Stimulated activated naive B cell treated with anti-CD40 and anti-IgM and Interleukin-4, amounts not matched to agents 10 μg/mL and 1 μg/mL and 100 μg/mL, for 72 hours (primary cell): ENCODE measurements at places on chromosomes 7 and 10.

DNA sequence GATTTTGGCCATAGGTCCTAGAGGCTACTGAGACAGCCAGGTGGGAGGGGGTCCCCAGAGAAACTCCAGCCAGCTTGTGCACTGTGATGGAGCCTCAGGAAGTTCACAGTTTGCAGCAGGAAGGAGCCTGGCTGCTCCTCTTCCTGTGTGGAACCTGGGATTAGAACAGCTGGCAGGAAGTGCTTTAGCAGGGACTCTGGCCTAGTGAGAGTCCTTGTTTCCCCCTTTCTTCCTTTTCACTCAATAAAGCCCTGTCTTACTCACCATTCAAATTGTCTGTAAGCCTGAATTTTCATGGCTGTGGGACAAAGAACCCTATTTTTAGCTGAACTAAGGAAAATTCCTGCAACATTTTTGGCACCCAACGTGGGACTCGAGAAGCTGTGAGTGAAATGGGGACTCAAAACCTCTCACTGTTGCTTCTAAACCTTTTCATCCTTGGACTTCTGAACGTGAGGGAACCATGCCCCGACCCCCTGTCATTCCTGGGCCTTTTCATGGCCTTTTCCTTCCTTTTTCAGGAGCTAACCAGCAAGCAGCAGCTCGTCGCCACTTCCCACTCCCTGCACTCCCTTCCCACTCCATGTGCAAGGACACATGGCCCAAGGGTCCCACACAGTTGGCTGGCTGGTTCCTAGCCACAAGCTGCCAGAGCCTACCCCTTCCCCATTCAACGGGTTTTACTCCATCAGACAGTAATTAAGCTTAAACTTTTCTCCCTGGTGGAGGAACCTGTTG, 32.8 kb upstream of the SORCS3 start:
- H3K27ac ChIP-seq, result no peak overlapping the region
- peaks cover 15% of the 10 kb centered on the region for H3K27me3 ChIP-seq
- no peak overlapping the region for H3K4me3 ChIP-seq
- no peaks in the 10 kb centered on the region for H3K4me1 ChIP-seq

- H3K27ac ChIP-seq, result no peak overlapping the region
- H3K36me3 ChIP-seq, result no peaks in the 10 kb centered on the region
- peaks cover 10% of the 10 kb centered on the region for H3K4me1 ChIP-seq
- peak; percentile 13 for DNase-seq
Observed at GRCh38 chr10:71531485-71532446, 135.0 kb downstream of the CDH23 start.

GRCh38 chr10:88493691-88494483, 89.2 kb downstream of the RNLS start:
- no peak for DNase-seq
- no peak overlapping the region for H3K4me3 ChIP-seq
- H3K36me3 ChIP-seq, result no peaks in the 10 kb centered on the region
- H3K4me1 ChIP-seq, result peaks cover 36% of the 10 kb centered on the region
- no peaks in the 10 kb centered on the region for H3K27me3 ChIP-seq

DNA sequence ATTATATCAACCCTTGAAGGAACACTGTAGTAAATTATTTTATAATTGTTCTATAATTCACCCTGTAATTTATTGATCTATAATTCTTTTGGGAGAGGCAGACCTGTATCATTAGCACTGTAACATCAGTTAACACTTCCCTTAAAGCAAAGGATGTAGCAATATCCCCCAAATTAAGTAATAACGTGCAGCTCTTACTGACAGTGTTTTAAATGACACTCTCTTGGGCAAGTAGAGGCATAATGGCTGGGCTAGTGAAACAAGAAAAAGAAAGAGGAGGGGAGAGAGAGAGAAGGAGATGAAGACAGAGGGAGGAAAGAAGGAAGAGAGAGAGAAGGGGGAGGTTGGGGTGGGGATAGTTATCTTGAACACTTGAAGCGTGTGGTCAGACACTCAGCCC, 161.0 kb upstream of the RNF32 start:
- H3K4me1 ChIP-seq, result no peaks in the 10 kb centered on the region
- H3K27ac ChIP-seq, result no peak overlapping the region
- peaks cover 24% of the 10 kb centered on the region for H3K27me3 ChIP-seq
- no peak for DNase-seq

GRCh38 chr10:103079100-103079499, 114.0 kb downstream of the NT5C2 start:
- no peak for DNase-seq
- no peak overlapping the region for H3K27ac ChIP-seq
- H3K27me3 ChIP-seq, result no peaks in the 10 kb centered on the region
- H3K4me3 ChIP-seq, result no peak overlapping the region
- H3K36me3 ChIP-seq, result peaks cover 24% of the 10 kb centered on the region
- peaks cover 2% of the 10 kb centered on the region for H3K4me1 ChIP-seq

DNA sequence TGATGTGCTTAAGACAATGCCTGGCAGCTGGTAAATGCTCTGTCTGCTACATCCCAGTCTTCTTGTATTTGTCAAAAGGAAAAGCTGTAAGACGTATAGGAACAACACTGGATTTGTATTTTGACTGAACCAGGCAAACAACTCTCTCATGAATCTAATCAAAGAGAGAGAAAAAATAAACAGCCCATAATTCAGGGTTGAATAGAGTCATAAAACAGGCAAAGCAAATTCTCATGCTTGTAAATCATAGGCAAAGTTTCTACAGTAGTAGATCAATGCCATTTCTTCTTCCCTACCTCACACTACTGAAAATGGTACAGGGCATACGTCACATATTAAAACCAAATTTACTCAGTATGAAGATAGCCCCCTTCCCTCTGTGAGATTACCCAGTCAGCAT, 166.3 kb downstream of the SKIDA1 start:
- H3K4me1 ChIP-seq, result no peaks in the 10 kb centered on the region
- H3K27me3 ChIP-seq, result peaks cover 6% of the 10 kb centered on the region
- DNase-seq, result no peak
- H3K36me3 ChIP-seq, result no peaks in the 10 kb centered on the region

- no peak overlapping the region for H3K4me3 ChIP-seq
- DNase-seq, result no peak
Observed at GRCh38 chr10:109861081-109861480, 62.2 kb downstream of the XPNPEP1 start.

GRCh38 chr7:95793658-95794057, 21.3 kb downstream of the DYNC1I1 start:
- peaks cover 2% of the 10 kb centered on the region for H3K4me1 ChIP-seq
- DNase-seq, result no peak
- H3K36me3 ChIP-seq, result no peaks in the 10 kb centered on the region
- H3K27ac ChIP-seq, result no peak overlapping the region
